ENCODE measurements at places on chromosomes 1 and 21.

DNA sequence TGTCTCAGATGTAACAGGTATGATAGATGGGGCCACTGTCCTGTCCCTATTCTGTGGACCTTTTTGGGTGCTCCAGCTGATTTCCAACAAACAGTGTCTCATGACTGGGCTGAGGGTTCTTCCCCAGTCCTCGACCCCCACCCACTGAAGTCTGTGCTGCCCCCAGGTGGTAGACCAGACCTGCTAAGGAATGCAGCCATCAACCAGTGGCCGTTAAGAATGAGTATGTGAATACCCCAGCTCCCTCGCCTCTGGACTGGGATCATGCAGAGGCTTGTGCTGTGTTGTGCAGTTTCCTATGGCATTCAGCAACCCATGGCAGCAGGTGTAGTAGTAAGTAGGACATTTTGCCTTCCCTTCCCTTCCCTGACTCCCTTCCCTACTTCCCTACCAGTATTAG, 183.1 kb upstream of the KAZN start:
- no peak for DNase-seq

- no peak for DNase-seq
Observed at GRCh38 chr1:167510881-167511280, 7.4 kb downstream of the CD247 start.

- DNase-seq: no peak
Observed at GRCh38 chr1:205429762-205430695, 8.2 kb upstream of the LEMD1 start.

DNA sequence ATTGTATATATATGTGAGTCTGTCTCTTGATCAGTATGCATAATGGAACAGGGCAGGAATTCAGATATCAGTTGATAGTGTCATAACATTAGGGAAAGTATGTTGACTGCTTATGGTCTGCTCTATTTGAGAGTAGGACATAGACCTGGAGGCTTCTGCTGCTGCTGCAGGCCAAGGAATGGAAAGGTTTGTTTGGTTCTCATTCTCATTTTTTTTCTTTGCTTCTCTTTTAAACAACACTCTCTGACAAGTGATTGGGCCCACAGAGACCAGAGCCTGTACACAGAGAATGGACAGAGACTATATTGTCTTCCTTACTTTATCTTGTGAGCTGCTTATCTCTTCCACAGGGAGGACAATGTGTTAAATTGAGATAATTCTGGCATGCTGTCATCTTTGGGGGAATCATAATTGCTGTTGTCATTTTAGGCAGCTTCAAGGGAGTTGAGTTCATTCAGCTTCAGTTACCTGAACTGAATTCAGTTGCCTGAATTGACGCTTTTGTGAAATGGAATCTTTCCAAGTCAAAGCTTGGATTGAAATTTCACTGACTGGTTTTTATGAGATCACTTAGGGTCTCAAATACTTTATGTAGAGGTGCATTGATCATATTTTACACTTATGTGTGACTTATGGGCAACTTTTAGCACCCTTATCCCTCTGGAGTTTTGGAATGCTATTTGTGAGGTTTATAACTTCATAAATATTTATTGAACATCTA, 16.9 kb downstream of the CAP1 start:
- DNase-seq: no peak

- DNase-seq: peak; percentile 98
Observed at GRCh38 chr1:35449334-35450008, 107.7 kb downstream of the KIAA0319L start.

DNA sequence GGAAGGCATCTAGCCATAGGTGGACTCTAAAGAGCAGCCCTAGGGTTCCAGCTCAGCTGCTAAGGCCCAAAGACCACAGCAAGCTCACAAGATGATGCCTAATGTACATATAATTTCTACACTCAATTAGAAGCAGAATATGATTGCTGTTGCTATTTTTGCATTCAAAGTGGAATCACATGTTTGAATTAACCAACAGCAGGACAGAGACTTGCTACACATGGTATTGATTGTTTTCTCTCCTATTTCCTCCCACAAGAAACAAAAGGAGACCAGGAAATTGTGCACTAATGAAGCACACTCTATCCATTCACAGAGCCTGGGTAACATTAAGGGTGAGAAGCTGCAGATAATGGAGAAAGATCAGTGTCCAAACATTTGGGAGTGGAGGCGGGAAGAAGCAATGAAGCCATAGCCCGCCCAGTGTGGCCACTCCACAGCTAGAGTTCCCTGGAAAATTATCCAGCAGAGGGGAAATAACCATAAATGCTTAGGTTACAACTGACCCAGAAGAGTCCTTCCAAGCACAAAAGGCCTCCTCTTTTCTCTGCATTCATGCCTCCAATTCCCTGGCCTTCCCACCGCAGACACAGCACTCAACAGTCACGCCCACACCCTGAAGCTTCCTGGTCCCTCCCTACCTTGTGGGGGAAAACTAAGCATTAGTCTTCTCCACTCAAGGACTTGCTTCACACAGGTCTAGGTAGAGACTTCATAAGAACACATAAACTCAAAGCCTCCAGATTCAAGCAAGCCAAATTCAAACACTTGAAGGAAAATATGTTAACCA, 7.5 kb downstream of the CNN3 start:
- DNase-seq: no peak

DNA sequence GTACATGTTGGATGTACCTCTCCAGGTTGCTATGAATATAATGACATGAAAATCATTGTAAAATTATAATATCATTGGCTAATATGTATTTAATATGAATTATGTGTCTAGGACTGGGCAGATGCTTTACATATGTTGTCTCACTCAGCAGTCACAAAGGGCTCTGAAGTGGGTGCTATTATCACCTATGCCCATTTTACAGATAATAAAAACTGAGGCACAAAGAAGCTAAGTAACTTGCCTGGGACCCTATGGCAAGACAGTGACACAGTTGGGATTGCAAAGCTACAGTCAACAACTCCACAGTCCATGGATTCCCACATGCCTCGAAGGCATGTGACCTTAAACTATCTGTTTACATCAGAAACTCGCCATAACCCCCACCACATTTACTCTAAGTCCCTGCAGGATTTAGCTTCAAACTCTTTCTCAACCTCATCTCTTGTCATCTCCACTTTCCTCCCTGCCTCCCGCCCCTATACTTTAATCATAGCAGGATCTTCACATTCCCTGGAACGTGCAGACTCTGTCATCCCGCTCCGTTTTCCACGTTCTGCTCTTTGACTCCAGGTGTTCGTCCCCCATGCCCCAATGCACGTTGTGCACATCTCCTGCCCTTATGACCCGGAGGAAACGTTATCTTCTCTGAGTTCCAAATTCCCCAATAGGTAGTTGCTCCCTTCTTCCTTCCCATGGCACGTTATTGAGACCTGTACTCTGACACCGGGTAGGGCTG, 143.0 kb upstream of the NRIP1 start:
- DNase-seq: no peak

DNA sequence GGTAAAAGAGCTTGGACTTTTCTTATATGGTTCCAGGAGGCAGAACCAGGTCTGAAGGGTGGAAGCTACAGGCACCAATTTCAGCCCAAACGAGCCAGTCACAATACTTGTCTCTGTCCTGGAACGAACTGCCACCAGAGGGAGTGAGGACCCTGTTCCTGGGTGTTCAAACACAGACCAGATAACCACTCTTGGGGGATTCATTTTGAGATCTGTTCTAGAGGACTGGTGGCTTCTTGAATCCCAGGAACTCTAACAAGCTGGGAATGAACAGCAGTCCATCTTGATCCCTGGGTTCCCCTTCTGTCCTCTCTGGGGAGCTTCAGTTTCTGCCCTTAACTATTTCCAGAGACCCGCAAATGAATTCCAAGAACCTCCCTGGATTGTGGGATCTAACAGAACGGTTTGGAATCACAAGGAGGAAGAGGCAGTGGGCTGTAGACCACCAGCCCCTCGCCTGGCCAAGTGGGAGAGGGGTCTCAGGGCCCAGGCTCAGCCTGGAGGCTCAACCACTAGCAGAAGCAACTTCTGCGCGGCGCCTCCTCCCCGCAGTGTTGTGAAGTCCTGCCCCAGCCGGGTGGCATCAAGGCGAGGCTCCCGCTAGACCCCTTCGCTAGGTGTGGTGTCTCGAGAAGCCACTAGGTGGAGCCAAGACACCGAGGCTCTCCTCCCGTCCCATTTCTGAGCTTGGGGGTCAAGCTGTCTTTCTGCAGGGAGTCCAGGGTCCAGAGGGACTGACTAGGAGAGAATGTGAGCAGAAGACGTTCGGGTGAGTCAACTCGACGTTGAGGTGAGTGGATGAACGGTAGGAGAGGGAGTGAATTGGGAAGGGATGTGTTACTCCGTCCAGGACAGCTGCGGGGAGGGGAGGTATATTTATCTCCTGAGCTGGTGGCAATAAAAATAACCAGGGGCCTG, 12.1 kb upstream of the NES start:
- DNase-seq: peak; percentile 81

GRCh38 chr1:19250629-19251304, 557 bp downstream of the EMC1 start:
- DNase-seq: peak; percentile 7

DNA sequence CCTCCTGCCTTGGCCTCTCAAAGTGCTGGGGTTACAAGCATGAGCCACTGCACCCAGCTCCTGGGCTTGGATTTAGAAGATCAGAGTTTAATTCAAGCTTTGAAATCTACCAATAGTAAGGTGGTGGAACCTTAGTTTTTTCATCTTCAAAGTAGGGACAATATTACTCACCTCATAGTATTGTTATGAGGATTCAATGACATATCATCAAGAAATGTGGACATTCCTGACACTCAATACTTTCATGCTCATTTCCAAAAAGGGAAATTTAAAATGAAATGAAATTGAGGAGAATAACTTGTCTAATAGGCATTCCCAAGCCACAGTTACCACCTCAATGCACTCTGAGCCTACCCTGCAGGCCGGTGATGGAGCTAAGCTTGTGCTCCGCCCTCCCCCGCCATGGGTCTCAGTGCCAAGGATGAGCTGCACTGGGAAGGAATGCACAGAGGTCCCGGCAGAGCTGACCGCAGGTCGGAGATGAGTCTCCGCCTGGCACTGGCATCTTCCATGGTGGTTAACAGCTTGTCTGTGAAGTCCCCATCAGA, 56.5 kb upstream of the BCAR3 start:
- DNase-seq: peak; percentile 93

GRCh38 chr1:157785248-157785647, 8.3 kb upstream of the FCRL2 start:
- no peak for DNase-seq

GRCh38 chr1:185559684-185560331, 174.4 kb upstream of the HMCN1 start:
- DNase-seq: peak; percentile 73

DNA sequence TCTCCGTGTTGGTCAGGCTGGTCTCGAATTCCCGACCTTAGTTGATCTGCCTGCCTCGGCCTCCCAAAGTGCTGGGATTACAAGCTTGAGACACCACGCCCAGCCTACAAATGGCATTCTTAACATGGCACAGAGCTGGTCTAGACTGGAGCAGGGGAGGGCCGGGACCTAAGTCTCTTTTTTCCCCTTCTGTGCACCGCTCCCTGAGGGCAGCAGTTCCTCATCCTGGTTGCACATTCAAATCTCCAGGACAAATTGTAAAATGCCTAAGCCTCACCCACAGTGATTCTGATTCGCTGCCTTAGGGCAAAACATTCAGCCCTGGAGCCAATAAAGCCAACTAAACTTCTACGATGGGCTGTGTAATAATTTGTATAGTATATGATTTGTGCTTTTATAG, 10.1 kb upstream of the AVPR1B start:
- DNase-seq: no peak

DNA sequence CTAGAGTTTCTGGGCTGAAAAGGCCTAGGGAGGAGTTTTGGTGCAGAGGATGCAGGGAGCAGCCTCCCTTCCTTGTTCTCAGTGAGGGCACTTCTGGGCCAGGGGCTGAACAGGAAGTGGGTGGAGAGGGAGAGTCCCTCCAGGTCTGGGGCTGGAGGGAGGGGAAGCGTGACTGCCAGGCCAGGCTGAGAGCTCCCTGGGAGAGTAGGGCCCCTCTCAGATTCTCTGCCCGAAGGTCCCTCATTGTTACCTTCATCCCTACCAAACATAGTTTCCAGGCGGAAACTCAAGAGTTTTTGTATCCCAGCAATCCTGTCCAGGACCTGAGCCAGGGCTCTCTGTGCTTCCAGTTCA, 36.8 kb downstream of the CITED4 start:
- no peak for DNase-seq

- no peak for DNase-seq
Observed at GRCh38 chr1:178574345-178574744, 61.4 kb downstream of the TEX35 start.

GRCh38 chr1:212040629-212041412, 5.3 kb downstream of the DTL start:
- DNase-seq: no peak

DNA sequence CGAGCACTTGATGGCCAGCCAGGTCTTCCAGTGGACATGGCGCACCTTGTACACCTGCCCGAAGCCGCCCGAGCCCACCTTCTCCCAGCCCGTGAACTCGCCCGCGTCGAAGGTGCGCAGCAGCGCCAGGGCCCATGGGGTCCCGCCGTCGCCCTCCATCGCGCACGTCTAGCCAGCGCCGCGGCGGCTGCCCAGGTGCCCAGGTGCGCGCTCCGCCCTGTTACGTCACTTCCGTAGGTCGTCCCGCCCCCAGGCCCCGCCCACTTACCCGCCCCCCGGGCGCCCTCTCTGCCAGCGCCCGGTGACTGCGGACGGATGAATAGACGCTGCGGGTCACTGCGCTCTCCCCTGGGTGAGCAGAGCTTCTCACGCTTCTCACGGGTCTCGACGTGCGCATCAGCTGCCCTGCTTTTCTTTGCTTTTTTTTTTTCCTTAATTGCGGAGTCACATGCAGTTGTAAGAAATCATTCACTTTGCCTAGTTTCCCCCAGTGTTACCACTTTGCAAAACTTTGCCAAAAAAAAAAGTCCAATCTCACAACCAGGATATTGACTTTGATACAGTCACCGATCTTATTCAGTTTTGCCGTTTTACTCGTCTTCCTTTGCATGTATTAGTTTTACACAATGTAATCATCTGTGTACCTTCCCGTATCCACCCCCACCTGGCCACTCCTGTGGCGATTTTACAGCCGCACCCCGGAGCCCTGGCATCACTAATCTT, at the start of gene RIPK4:
Gene RIPK4 (minus strand): TSS at position 170 of the 723 bp plus-strand sequence. CDS start 11 bp downstream, at position 159.
- DNase-seq: peak; percentile 47

- no peak for DNase-seq
Observed at GRCh38 chr1:37752213-37752582, 12.7 kb downstream of the EPHA10 start.

DNA sequence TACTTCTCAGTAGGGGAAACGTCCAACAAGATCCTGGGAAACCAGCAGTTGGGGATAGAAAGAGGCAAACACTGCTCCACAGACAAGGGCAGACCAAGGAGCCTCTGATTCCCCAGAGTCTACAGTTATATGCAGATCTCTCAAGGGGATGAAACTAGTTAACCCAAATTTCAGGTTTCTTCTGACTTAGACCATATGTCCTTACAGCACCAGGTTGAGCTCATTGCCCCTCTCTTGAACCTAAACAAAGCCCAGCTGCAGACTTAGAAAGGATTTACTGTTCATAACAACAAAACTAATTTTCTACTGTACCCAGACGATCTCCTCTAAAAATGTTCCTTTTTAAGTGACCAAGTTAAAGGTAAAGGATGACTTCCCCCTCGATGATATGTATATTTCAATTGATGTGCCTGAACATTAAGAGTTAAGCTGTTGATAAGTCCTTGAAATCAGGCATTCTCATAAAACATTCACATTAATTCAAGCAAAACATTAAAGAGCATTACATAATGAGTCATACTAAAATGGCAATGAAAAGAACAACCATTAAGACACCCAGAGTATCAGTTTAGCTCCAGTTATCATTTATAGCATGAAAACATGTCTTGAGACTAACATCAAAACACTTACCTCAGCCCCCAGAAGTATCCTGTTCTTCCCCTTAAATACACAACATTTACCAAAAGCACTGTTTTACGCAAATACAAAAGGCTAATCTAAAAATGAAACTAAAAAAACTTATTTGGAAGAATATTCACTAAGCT, 24.1 kb downstream of the SMYD3 start:
- peak; percentile 18 for DNase-seq
